ENCODE measurements at places on chromosomes 16 and 17.

DNA sequence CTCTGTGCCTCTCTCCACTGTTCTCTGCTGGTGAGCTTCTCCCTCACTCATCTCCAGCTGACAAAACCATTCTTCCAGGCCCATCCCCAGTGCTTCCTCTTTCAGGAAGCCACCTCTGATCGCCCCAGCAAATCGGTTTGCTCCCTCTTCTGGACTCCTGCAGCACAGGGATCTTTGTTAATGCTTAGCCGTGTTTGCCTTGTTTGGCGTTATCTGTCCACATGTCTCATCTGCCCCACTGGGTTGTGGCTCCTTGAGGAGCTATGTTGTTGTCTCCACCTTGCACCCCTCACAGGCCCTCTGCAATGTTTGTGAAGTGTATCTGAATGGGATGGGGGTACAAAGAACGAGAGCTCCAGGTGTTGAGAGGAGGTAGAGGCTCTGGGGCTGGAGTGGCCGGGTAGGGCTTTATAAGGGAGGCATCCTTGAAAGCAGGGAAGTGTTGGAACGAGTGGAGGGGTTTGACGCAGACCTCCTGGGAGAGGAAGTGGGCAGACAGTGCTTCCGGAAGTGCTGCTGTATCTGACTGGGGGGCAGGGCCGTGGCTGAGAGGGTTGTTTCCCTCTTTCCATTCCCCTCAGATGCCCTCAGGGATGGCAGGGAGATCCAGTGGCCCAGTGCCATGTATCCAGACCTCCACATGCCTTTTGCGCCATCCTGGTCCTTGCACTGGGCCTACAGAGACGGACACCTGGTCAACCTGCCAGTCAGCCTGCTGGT is 27.8 kb downstream of the CASKIN2 start:
- peak; percentile 70 for DNase-seq

GRCh38 chr16:31471875-31472708 is at the start of gene TGFB1I1:
Gene TGFB1I1 (plus strand): TSS chr16:31472152. CDS start chr16:31472189, 37 bp downstream.
- DNase-seq, result no peak

- DNase-seq, result no peak
Measured at GRCh38 chr17:76479515-76480060, 12.2 kb downstream of the AANAT start.

- no peak for DNase-seq
Measured at GRCh38 chr17:41421617-41422016, 2.8 kb downstream of the KRT37 start.

DNA sequence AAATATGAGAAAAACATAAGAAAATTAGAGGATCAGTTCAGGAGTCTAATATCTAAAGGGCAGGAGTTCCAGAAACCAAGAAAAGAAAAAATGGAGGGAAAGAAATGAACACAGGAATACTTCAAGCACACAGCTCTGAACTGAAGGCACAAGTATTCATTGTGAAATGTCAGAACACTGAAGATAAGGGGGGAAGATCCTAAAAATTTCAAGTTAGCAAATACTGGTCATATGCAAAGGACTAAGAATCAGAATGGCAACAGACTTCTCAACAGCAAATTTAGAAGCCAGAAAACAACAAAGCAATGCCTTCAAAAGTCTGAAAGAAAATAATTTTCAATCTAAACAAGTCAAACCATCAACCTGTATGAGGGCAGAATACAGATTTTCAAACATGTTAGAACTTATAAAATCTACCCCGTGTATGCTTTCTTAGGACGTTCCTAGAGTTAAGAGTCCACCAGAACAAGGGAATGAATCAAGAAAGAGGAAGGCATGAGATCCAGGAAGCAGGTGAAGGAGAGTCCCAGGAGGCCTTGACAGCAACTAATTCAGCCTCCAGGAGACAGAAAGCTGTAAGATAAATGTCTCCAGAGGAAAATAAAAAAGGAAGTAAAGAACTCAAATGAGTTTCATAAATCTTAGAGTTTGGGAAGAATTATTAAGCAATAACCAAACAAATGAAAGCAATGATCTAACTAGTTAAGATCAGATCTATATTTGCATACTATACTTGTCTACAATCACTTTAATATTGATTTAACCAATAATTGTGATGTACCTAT is 2.8 kb downstream of the BRD7 start:
- no peak for DNase-seq
